Cardiac fibroblast (primary cell): ENCODE measurements at places on chromosomes 13 and 19.

- no peak for DNase-seq
Observed at GRCh38 chr13:72585254-72585653, 142.2 kb downstream of the MZT1 start.

DNA sequence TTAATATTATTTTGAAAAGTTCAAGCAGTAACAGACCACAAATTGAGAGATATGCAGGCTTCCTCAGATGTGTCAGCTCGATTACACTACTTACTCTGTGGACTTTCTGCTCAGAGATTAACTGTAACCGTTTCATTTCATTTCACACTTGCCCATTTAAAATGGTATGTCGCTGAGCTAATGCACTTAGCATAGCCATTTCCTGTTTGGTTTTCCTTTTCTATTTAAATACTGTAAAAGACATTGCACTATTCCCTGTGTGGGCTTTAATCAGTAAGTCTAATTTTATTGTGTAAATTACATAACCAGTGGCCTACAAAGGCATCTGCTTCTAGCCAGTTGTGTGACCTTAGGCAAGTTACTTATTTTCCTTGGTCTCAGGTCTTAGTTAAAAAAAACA lies 237.6 kb downstream of the LACC1 start:
- DNase-seq = peak; percentile 52

- DNase-seq = no peak
Observed at GRCh38 chr13:110779022-110779421, 65.5 kb downstream of the ING1 start.

GRCh38 chr19:3470500-3471128 lies 9.7 kb downstream of the SMIM24 start:
- no peak for DNase-seq

GRCh38 chr19:35291916-35292315 lies at the start of gene MAG:
TSS of gene MAG (plus strand) at chr19:35292161. CDS start at chr19:35295409, 3,248 bp downstream.
- DNase-seq = no peak

GRCh38 chr13:61148691-61149315 lies 266.8 kb downstream of the PCDH20 start:
- no peak for DNase-seq

DNA sequence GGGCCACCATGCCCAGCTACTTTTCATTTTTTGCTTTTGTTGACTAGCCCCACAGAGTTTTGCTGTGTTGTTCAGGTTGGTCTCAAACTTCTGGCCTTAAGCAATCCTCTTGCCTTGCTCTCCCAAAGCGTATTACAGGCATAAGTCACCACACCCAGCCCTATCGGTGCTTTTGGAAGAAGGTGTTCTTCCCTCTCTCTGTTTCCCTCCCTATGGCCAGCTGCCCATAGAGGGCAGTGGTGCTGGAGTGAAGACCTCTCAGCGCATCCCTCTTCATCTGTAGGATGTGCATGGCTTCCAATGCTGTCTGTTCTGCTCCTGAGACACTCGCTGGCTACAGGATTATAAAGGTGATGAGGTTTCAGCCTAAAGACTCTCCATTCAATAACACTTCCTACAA lies 1.3 kb upstream of the CD22 start:
- no peak for DNase-seq

DNA sequence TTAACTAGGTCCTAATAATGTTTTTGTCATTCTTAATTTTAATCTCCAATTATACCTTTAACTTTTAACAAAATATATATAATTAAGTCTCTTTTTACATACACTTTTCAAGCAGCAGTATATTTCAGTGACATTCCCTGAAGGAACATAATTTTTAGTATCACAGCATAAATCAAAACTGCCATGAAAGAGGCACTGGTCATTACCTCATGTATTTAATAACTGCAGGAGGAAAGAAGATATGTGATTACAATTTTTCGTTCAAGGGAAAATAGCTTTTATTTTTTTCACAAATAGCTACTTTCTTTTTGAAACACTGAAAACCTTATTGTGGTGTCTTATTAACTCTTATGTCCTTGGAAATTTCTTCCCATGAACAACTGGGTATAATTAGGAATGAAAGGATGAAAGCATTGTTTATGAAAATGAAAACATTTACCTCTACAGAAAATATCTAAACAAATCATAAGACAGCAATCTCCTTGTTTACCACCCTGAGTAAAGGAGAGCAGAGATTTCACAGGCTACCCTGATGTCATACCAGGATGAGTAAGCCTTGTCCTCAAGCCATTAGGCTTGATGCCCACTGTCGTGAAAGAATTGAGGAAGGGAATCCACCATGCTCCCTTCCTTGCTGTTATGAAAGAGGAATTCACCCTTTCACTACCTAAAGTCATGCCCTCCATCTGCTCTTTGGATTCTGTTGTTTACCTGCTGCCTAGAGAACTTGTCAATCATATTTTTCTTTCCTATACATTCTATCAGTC lies 877.2 kb upstream of the PCDH20 start:
- peak; percentile 2 for DNase-seq

DNA sequence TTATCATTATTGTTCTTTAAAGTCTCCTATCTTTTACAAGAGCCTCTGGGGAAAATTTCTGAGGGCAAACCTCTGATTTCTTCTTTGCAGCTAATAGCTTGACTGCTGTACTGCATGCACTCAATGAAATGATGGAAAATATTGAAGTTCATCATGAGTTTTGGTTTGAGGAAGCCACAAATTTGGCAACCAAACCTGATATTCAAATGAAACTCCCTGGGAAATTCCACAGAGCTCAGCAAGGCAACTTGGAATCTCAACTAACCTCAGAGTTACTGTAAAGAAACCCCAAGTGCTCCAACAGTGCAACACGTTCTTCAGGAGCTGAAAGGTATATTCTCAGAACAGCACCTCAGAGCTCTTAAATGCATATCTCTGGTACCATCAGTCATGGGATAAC lies 14.2 kb upstream of the RNF6 start:
- DNase-seq = no peak

- peak; percentile 33 for DNase-seq
Observed at GRCh38 chr19:2084993-2085720, 11.0 kb downstream of the MOB3A start.

- no peak for DNase-seq
Observed at GRCh38 chr13:90055121-90055520, 1292.4 kb upstream of the MIR17HG start.

DNA sequence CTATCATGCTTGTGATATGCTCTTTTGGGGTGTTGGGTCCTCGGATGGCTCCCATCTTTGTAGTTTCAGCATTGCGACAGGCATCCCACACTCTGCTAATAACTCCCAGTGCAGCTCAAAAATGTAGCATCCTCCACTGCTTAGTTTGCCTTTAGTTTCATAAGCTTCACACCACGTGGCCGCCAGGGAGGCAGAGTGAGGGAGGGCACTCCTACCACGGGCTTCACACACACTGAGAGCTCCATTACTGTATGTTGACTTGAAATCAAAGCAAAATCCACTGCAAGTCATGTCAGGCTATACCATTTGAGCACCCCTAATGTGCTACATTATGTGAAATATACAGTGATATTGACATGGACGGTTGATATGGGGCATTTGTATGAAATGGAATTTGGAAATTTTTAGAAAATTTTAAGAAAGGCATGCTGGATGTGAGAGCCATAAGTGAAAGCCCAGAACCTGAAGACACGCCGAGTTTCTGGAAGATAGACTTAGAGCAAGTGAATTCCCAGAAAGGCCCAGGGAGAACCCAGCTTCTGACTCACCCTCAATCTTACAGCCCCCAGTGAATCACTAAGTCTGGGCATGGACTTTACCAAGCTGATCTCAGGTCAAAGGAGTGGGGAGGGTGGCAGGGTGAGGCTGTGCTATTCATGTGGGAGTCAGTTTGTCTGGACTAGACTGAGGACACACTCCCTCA lies 94.1 kb downstream of the HSPH1 start:
- peak; percentile 71 for DNase-seq

- no peak for DNase-seq
Observed at GRCh38 chr19:18682807-18683108, 722 bp upstream of the CRTC1 start.

DNA sequence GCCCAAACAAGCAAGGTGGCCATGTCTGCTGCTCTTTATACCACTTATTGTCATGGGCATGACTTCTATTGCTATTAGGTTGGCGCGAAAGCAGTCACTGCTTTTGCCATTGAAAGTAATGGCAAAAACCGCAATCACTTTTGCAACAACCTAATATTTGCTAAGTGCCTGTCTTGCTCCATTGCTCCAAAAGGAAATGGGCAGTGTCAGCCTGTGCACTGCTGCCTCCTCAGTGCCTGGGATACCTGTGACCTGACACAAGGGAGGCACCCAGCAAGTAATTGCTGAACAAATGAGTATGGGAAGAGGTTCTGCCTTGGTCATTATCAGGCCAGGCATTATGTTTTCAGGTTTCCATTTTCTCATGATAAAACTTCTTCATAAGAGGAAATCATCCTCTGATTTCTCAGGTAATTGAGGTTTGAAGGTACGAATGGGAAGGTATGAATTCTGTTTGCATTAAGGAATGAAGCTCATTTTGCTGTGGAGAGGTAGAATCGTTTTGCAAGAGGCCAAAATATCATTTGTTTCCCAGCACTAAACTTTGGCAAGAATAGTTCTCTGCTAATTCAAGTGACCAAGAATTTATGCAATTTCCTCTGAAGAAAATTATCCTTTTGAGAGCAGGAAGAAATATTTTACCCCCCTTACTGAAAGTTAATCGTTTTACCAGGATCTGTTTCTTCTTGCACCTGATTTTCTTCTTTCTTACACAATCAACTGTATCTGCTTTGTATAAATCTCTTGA lies 128.4 kb upstream of the SPRY2 start:
- DNase-seq = peak; percentile 85

GRCh38 chr13:34056733-34057258 lies 238.8 kb downstream of the RFC3 start:
- no peak for DNase-seq

DNA sequence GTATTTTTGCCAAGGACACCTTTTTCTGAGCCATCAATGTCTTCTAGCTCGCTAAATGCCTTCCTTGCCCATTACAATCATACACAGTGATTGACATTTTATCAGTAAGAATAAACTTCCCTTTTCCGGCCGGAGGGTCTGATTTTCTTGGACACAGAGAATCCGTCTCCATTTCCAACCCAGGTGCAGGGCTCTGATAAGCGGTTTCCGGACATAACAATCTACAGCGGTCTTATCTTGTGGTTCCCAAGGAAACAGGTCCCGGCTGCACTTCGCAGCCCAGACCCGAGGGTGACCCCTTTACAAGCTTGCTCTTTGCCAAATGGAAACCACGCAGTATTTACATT lies 5.1 kb upstream of the ZNF77 start:
- DNase-seq = no peak

- DNase-seq = peak; percentile 86
Observed at GRCh38 chr19:46970815-46971214, 48.8 kb upstream of the NPAS1 start.

DNA sequence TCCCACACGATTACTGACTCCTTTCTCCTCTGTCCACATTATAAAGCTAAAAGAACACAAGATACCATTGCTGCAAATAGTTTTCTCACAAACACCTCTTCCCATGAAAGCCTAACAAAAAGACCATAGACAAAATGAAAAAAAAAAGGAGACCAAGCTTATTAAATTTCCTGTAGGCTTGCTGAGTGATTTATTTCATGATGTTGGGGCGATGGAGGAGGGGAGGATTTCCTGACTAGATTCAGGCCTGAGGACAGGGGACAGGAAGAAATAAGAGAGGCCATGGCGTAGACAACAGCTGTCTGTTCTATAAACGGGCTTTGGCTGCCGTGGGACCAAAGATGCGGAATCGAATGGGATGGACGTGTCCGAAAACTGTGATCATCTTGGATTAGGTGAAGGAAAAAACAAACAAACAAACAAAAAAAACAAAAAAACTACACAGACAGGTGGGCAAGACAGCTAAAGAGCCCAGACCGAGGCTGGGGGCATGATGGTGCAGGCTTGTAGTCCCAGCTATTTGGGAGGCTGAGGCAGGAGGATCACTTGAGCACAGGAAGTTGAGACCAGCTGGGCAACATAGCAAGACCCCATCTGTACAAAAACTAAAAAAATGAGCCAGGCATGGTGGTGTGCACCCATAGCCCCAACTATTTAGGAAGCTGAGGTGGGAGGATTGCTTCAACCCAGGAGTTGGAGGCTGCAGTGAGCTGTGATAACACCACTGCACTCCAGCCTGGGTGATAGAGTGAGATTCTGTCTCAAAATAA lies 5.3 kb downstream of the TMPRSS9 start:
- no peak for DNase-seq

DNA sequence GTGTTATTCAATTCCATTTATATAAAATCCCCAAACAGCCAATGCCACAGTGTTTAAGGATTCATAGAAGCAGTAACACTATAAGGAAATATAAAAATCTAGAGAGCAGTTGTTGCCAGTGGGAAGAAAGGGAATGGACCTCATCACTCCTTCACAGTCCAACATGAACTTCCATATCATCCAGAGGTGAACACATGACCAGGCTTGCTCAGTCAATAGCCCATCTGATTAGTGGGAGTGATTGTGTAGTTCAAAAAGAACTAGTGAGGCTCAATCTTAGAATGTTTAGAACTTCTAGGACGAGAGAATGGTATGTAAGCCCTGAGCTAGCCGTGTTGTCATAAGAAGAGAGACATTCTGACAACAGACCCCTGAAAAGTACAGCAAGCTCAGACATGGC lies 314.1 kb downstream of the LIG4 start:
- DNase-seq = no peak

DNA sequence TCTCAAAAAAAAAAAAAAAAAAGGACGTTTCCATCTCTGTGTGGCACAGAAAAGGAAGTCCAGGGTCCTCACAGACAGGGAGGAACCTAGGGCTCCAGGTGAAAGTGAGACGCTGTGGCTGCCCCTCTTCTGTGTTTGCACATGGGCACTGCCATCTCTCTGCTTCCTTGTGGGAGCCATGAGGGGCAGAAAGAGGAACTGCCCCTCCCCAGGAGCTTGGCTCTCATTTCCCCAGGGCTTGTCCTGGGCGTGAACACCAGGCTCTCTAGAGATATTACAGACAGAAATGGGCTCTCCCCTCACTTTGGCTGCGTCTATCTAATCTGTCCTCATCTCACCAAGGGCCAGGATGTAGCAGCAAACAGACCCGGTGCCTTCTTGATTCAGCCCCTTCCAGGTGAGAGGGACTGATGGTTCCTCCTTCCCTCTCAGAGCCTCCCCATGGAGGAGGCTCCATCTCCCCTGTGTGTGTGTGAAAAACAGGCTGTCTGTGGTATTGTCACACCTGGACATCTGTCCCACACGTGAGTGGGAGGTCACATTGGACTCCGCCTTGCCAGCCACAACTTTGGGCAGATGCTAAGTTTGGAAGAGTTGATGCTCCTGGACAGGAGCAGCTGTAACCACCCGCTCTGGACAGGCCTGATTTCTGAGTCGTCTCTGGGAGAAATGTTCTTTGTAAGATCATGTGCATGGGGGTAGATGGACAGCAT lies 840 bp upstream of the LILRA4 start:
- no peak for DNase-seq

- no peak for DNase-seq
Observed at GRCh38 chr13:35500144-35500543, 23.7 kb upstream of the MAB21L1 start.
